ENCODE measurements at places on chromosomes 7 and 10.

DNA sequence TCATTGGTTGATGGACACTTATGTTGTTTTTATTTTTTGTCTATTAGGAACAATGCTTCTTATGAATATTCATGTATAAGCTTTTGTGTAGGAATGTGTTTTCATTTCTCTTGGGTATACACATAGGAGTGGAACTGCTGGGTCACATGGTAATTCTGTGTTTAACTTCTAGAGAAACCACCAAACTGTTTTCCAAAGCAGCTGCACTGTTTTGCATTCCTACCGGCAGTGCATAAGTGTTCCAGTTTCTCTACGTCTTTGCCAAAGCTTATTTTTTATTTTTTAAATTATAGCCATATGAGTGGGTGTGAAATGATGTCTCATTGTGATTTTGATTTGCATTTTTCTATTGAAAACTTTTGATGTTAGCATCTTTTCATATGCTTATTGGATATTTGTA, 51.3 kb downstream of the ADK start:
- no peak for DNase-seq

DNA sequence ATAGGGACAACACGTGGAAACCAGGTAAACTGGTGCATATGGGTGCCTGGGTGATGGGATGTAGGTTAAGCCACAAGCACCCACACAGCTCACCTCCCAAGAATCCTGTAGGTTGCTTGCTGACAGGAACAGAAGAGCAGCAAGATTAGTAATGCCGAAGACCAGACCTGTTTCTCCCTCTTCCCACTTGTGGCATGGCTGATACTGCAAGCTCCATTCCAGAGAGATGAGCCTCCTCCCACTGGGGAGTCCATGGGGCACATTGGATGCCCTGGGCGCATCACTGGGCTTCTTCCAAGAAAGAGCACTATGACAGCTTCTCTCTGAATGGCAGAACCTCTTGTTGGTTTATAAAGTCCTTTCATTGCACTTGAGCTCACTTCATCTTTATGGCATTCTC, 44.4 kb upstream of the LOXL4 start:
- no peak for DNase-seq

DNA sequence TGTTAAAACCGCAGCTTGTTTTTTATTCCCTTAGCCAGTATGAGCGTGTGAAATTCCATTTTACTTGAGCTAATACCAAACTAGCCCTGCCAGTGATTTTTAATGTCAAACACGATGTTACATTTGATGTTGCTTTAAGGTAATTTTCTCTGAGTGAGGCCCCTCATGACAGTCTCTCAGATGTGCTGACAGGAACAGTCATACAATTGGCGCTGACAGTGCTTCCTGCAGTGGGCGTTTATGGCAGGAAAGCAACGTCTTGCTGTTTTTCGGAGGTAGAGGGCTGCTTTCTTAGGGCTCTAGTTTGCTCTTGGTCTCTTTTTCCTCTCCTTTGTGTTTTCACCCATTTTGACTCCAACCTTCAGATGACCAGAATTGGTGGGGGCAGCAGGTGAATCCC, 19.3 kb downstream of the PON1 start:
- no peak for DNase-seq

- no peak for DNase-seq
Observed at GRCh38 chr7:157625973-157626742, 289.4 kb downstream of the DNAJB6 start.

- no peak for DNase-seq
Observed at GRCh38 chr7:4819560-4820404, 42.0 kb downstream of the PAPOLB start.

DNA sequence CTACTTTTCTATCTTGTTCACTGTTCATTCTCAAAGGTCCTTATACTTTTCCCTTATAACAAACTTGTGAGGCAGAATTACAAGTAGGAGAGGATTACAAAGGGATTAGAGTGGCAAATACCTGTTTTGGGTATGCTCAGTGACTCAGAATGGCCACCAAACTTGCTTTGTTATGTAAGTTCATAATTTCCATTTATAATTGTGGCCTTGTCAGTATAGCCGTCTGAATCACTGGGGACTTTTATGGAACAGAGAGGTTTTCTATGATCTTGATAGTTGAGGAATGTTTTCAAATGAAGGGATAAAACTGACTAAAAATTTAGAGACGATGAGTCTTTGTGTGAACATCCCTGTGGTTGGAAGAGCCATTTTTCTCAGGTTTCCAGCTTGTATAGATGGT, 116.2 kb downstream of the SND1 start:
- DNase-seq, result no peak

GRCh38 chr10:16116404-16117304, 256.3 kb upstream of the MINDY3 start:
- DNase-seq, result no peak

DNA sequence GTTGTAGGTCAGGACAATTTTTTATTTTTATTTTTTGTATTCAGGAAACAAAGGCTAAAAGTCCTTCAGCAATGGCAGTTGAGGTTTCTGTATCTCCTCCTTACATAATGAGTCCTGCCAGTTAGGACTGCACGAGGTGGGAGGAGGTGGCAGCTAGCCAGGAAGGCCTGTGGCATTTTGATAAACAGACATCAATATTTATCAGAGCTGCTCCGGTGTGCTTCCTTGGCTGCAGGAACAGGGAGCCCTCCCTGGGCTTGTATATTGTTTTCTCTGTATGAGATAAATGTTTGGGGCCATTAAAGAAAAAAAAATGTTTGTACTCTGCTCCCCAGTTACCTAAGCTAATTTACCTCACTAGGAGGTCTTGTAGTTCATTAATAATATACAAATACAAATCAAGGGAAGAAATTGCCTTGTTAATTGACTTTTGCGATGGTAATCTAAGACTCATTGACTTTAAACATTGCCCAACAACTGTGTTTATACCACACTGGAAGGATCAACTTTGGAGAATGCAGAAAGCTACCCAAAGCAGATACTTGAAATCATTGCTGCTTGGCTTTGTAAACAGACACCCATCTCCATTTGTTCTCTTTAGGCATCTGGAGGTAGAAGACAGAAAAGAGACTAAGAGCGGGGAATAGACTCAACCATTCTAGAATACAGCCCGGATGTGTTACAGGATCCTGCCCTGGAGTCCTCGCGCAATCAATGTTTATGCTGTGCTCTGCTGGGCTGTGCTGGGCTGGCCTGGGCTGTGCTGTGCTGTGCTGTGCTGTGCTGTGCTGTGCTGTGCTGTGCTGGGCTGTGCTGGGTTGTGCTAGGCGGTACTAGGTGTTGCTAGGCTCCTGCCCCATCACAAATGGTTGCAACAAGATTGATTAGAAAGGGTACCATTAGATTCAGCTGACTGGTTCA, 36.5 kb upstream of the PDZD8 start:
- no peak for DNase-seq

- no peak for DNase-seq
Observed at GRCh38 chr7:91098566-91098965, 165.7 kb upstream of the FZD1 start.

DNA sequence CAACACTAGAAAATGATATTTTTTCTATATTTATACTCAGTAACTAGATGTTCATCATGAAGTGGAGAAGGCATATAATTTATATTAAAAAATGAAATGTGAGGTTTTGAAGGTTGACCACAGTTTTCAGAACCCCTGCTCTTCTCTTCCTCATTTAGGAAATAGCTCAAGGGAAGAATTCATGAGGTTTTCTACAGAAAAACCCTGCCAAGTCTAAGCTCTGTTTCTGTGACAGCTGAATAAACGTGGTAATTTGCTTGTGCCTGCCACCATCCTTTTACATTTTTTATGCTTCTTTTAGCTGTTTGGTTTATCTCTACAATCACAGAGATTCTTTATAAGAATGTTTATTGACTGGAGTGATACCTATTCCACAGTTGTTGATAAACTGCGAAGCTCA, 630.3 kb upstream of the POT1 start:
- DNase-seq, result no peak

DNA sequence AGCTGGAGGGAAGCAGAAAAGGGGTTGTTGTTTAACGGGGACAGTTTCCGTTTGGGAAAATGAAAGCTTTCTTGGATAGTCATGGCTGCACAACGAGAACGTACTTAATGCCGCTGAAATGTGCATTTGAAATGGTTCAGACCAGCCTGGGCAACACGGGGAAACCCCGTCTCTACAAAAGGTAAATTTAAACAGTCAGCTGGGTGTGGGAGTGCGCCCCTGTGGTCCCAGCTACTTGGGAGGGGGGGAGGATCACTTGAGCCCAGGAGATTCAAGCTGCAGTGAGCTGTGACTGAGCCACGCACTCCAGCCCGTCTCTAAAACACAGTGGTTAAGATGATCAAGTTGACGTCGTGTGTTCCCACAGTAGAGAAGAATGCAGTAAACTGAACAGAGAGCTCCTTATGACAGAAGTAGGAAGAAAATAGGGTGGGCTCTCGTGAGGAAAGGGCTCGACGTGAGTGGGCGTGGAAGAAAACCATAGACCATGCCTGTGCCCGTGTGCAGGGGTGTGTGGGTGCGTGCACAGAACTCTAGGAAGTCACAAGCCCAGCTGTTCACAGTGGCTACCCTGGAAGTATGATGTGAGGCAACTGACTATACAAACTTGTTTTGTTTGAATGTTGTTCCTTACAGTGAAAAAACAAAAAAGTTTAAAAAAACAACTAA, 4.1 kb upstream of the FUOM start:
- DNase-seq, result no peak

GRCh38 chr10:120926611-120927010, 75.4 kb downstream of the WDR11 start:
- no peak for DNase-seq

DNA sequence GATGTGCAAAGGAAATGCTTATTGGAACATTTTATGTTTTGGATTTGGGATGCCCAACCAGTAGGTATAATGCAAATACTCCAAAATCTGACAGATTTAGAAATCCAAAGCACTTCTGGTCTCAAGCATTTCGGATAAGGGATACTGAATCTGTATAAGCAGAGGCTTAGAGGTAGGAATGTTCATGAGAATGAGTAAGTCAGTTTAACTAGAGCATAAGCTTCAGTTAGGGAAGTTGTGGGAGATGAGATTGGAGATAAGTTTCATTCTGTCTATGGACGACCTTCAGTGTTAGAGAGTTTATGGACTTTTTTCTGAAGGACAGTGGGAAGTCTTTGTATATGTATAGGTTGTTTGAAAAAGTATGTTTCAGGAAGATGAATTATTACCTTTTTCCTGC, 10.4 kb downstream of the TAX1BP1 start:
- DNase-seq, result no peak

DNA sequence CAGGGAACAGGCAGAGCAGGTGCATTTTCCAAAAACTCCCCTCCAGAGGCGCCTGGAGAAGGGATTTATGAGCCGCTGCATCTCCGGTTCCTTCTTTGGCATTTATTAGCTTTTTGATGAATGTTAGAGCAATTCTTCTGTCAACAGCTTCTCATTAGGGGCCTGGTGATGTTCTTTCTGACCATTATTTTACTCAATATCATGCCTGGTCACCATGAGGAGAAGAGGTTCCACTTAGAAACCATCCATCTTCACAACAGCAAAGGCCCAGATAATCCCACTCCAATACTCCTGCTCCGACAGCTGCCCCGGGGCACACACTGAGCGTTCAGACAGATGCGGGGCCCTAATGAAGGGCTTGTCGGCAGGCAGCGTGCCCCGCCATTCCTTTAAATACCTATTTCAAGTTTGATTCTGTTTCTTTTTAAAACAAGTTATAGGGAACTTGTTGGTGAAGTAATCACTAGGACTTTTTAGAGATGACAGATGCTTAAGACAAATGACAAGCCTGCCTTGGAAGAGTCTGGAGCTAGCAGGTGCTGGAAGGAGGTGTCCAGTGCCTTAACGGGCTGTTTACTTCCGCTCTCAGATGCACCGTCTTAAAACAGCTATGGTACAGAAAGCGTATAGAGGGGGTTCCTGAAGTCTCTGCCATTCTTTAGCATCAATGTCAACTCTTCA, 31.7 kb downstream of the ECHDC3 start:
- no peak for DNase-seq

GRCh38 chr10:84256510-84257342, 11.9 kb downstream of the RGR start:
- DNase-seq, result no peak

GRCh38 chr10:72261784-72262404, 11.8 kb upstream of the DDIT4 start:
- DNase-seq, result no peak

DNA sequence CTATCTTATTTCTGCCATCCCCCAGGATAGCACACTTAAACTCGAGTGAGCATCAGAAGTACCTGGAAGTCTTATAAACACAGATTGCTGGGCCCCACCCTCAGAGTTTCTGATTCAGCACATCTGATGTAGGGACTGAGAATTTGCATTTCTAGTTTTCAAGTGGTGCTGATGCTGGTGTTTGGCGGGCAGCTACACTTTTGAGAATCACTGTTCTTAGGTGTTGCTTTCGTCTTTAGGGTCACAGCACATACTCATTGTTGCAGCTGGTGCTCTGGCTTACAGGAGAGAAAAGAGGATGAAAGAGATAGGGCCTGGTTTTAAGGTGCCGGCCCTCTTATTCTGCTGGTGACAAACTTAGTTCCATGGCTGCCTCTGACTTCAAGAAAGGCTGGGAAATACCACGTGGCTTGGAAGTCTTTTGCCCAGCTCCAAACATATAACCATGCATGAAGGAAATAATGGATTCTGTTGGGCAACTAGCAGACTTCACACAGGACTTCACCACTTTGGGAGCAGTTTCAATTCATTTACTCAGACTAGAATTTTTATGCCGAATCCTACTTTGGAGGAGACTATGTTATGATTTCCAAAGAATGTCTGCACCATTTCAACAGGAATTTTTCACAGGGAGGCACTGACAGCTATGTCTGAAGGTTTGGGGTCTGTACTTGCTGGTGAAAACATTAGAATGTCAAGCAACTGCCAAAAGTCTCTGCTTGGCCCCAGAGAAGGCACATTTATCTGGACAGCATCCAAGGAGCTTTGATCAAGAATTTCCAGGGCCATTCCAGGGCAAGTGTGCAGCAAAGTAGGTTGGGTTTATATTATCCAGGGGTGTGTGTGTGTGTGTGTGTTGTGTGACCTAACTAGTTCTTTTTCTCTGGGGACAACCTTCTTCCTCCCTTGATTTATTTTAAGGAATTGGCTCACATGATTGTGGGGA, 6.9 kb upstream of the MINDY4 start:
- DNase-seq, result no peak

- DNase-seq, result no peak
Observed at GRCh38 chr7:134329614-134330346, 13.1 kb upstream of the SLC35B4 start.

GRCh38 chr7:81007051-81007450, 88.2 kb upstream of the SEMA3C start:
- DNase-seq, result no peak

DNA sequence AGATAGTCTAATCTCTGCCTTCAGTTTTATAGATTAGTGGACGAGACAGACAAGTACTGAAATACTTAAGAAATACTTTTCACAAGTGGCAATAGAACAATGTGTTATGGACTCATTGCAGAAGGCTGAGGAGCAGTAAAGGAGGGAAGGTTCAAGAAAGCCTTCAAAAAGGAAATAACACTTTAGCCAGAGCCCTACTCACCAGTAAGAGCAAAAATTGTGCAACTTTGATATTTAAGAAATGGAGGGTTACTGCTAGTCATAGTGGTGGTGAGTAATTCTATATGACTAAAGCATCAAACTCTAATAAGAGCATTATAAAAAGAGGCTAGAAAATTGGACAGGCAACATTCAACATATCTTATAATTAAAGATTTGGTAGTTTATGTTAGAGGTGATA, 28.8 kb downstream of the PTPN12 start:
- no peak for DNase-seq

- DNase-seq, result no peak
Observed at GRCh38 chr10:82668221-82668895, 793.4 kb downstream of the NRG3 start.

- DNase-seq, result peak; percentile 32
Observed at GRCh38 chr7:144720149-144720548, 115.7 kb downstream of the TPK1 start.

GRCh38 chr7:119983468-119983867, 289.5 kb upstream of the KCND2 start:
- no peak for DNase-seq

All from keratinocyte (primary cell).